ENCODE measurements at places on chromosomes 13 and 19.

- no peak for DNase-seq
Measured at GRCh38 chr13:65034266-65034665, 2195.9 kb downstream of the PCDH9 start.

DNA sequence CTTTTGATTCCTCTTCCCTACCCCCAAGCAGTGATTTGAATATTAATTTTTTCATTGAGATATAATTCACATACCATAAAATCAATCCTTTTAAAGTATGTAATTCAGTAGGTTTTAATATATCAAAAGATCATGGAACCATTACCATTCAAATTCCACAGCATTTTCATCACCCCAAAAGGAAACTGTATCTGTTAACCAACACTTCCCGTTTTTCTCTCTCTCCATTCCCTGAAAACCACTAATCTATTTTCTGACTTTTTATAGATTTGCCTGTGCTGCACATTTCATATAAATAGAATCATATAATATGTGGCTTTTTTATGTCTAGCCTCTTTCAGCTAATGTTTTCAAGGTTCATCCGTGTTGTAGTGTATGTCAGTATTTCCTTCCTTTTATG is 107.1 kb downstream of the PAN3 start:
- no peak for DNase-seq

- no peak for DNase-seq
Measured at GRCh38 chr13:88736026-88736425, 1064.9 kb downstream of the SLITRK5 start.

DNA sequence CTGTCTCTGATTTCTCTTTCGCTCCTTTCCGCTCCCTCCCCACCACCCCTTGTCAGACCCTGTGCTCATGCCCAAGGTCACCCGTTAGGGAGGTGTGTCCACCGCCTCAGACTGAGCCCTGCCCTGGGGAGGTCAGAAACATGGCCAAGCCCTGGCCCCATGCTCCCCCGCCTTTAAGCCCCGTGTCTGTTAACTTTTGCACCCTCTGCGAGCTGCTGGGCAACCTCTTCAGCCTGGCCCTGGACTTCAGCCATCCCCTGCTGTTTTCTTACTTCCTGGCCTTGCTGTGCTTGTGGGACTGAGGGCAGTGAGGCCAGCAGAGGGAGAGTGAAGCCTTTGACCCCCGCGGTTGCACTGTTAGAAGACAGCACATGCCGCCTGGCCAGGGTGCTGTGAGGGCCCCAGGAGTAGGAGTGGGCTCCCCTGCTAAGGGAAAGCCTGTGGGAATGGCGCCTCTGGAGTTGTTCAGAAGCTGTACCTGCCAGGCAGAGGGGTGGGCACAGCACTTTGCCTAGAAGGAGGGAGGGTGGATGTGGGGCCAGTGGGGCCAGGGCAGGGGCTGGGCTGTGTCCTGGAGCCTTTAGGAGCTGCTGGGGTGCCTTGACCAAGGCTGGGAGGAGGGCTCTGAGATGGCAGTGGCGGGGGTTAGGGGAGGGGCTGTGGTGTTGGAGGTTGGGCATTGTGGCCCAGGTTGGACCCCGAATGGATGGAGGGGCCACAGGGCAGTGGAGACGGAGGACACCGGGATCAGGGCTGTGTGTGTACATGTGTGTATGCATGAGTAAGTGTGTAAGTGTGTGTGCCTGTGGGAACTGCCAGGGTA is 7.9 kb downstream of the UPF1 start:
- no peak for DNase-seq

GRCh38 chr13:80341756-80342370 is 937 bp upstream of the SPRY2 start:
- peak; percentile 46 for DNase-seq

DNA sequence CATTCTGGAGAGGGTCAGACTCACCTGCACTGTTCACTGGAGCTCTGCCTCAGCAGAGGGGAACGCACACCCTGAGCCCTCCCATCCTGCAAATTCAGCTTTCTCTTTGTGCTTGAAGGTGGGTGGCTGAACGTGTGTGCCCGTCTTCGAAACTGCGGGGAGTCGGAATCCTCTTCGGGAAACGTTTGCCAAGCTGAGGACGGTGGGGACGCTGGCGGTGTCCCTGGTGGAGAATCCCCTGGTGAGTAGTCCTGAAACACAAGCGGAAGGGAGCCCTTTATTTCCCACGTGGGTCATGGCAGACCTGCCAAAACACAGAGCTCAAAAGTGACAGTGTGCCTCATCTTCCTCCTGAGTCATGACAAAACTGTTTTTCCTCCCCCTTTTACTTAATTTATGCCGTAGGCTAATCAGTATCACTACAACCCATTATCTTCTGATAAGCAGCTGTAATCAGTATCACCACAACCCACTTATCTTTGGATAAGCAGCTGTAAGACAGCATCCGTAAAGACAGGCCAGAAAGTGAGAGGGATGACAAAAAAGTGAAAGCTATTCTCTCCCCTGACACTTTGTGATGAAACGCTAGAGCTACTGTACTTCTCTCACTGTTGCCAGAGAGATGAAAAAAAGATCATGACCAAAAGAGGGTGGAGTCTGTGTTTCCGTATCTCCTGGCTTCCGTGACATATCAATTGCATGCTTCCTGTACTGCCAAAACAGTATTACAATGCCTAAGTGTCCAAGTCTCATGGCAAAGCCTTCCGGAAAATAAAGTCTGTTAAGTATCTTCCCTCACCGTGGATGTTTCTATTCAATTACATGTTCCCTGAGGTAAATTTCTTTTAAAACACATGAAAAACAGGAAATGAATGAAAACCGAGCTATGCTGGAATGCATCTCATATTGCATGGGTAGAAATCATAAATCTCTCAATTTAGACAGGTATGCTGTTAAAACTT is 155.5 kb downstream of the TBC1D4 start:
- no peak for DNase-seq

Data from DMS 273 treated with DMSO at 0.1 percent for 48 hours (cell line).